Muscle of arm (tissue), 14 donors: ENCODE measurements at places on chromosomes 13 and 19. TPM values are rescaled to one million over a fixed set of nuclear protein-coding genes. Genes with fewer than 3 reads are reported as not detected.

DNA sequence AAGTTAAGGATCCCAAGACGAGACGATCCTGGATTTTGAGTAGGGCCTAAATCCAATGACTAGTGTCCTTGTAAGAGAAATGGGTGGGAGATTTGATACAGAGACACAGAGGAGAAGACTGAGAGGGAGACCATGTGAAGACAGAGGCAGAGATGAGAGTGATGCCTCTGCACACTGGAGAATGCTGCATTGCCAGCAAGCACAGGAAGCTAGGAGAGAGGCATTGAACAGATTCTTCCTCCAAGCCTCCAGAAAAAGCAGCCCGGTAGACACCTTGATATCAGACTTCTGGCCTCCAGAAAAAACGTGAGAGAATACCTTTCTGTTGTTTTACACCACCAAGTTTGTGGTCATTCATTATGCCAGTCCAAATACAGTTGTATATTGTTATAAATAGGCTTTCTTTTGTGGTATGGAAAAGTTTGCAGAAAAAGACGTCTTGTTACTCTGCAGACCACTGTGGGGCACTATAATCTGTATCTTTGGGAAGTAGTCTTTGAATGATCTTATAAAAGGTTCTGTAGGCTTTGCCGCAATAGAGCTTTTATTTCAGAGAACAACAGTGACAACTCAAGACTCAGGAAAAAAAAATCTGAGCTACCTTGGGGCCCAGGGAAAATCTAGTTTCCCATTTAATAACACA is 17.9 kb upstream of the RFC3 start:
- DNase-seq, result peak; percentile 23

DNA sequence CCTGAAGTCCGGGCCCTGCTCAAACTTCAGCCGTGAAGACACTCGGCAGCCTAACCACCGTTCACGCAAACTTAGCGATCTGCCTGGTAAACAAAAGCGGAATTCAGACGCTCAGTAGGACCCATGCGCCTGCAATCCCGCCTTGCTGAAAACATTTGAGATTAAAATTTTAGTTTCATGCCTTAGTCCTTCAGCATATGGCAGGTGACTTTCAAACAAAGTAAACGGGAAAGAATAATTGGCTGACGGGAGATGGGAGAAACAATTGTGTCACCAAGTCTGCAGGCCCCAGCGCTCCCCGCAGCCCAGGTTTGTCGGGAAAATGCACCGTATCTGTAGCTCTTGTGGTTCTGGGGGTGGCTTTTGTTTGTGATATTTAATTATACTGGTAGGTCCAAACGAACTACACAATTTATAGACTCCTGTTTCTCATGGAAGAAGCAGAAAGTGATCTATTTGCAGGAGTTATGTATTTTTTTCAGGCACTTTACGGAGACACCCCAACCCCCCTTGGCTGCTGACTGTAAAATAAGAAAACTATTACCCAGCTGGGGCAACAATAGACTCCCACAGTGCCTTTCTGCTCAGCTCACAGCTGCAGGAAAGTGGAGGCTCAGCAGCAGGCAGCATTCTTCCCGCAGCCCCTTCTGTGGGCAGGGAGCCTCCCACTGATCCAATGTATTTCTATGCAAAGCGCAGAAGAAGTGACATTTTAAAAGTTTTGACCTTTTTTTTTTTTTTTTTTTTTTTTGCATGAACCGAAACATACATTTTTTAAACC is 94.8 kb downstream of the SOX1 start:
- DNase-seq, result no peak

GPC5 gene
- polyA plus RNA-seq, result 0.36 TPM

DNA sequence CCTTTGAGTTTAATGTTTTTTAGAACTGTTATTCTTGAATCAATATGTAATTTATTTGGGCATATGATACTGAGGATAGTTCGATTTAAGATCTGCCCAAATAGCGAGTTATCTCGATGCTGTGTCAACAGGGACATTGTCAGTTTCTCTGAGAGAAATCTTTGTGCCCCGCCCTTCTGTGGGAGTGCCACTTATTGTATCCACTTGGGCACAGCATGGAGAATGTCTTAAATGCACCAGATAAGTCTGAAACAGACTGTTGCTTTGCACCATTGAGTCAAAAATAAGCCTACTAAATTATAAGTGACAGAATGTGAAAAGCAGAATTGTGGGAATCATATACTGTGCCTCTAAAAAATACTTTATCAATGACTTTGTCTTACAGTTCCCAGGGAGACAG is 45.6 kb downstream of the RNASEH2B start:
- DNase-seq, result no peak

DNA sequence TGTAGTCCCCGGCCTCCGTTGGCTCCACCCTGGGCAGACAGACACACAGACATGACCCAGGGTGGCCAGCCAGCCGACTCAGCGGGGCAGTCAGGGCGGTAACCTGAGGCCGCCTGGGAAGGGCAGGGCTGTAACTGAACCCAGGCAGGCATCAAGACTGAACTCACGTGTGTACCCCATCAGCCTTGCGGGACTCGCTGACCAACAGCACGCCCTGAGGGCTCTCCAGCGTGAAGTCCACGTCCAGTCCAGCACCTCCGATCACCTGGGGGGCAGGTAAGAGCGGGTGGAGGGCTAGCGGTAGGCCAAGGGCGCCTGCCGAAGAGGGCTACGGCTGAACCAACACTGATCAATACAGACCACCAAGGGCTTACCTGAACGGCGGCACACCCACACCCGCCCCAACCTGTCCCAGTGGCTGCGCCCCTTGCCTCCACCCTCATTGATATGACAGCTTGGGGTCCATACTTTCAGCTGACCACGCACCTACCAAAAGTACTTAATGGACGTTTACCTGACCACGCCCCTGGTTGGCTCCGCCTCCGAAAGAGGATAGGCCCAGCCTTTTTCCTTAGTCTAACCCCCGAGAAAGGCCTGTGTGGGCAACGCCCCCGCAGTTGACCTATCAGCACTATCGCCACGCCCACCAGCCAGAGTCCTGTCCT is 791 bp downstream of the TMED1 start:
- no peak for DNase-seq

TUBB4A gene
- polyA plus RNA-seq, result 0.81 TPM

- no peak for DNase-seq
These were observed 25.5 kb downstream of the DCLK1 start for GRCh38 chr13:36105726-36106125.

DNA sequence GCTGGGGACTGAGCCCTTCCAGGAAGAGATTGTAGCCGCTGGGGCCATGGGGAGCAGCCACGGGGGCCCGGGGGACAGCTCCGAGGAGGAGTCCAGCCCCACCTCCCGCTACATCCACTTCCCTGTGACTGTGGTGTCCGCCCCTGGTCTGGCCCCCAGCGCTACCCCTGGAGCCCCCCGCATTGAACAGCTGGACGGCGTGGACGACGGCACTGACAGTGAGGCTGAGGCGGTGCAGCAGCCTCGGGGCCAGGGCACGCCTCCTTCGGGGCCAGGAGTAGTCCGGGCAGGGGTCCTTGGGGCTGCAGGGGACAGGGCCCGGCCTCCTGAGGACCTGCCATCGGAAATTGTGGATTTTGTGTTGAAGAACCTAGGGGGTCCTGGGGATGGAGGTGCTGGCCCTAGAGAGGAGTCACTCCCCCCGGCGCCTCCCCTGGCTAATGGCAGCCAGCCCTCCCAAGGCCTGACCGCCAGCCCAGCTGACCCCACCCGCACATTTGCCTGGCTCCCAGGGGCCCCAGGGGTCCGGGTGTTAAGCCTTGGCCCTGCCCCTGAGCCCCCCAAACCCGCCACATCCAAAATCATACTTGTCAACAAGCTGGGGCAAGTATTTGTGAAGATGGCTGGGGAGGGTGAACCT is 9.6 kb downstream of the IGFLR1 start:
- no peak for DNase-seq

GRCh38 chr13:95155504-95155903 is 145.7 kb downstream of the ABCC4 start:
- no peak for DNase-seq

PTH2 gene
- polyA plus RNA-seq, result not detected

DNA sequence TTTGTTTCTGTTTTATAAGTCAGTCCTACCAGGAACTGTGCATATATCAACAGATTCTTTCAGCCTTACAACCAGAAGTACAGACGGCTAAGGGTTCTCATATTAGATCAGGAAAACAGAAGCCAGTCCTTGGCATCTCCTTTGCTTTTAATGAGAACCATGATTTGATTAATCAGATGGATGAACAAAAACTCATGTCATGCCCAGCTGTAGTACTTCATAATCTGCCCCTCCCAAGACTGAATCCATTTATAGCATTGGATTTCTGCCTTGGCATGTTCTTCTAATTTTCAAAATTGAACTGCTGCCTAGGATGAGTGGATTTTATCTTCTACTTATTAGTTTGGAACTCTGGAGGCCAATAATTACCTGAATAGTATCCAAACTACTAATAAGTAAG is 617.2 kb downstream of the SLITRK5 start:
- DNase-seq, result peak; percentile 2

DNA sequence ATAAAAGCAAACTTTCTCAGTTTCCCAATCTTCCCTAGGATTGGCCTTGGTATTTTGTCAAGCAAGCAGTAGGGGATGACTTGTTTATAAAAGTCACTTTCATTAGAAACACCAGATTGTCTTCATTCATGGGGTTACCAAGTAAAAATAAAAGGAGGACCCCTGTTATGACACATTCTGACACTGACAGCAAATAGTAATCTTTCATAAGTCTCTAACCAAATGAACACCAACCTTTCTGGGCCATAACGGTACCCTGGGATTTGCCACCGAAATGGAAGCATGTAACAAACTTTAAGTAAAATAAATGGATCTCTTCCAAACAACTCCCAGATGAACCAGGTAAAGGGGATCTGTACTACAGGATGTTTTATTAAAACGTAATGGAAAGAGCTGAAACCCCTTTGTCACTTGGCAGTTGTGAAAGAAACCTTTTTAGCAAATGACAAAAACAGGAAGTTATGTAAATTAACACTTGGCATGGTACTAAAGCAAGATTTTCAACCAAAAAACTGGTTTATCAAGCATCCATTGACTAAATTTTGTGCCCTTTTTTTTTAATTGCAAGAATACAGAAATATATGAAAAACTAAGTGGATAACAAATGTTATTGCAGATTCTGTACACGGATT is 335.6 kb downstream of the RBM26 start:
- DNase-seq, result no peak

SPTBN4 gene
- polyA plus RNA-seq, result 0.31 TPM

DNA sequence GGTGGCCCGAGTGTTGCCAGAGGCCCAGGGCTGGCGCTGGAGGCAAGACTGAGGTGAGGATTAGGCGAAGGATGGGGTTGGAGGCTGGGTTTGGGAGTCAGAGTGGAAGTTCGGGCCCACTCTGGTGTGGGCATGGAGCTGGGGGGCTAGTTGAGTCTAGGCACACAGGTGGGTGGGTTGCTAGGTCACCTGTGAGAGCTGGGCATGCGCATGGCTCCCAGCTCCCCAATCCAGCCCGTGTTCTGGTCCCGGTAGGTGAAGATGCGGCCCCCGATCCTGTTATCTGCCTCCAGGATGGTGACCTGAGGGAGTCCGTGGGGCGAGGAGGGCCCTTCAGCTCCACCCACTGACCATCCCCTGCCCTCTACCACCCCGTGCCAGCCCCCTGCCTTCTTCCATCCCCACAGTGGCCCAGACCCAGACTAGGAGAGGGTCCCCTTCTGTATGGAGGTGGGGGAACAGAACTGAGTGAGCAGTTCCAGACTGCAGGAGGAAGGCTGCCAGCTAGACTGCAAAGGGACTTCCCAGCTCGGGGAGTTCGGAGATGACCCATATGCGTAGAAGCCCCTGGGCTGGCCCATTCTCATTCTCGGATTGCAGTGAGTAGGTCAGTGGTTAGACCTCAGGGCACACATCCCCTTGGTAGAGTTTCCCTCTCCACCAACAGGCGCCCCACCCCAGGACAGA is 1.7 kb downstream of the IL4I1 start:
- no peak for DNase-seq

DNA sequence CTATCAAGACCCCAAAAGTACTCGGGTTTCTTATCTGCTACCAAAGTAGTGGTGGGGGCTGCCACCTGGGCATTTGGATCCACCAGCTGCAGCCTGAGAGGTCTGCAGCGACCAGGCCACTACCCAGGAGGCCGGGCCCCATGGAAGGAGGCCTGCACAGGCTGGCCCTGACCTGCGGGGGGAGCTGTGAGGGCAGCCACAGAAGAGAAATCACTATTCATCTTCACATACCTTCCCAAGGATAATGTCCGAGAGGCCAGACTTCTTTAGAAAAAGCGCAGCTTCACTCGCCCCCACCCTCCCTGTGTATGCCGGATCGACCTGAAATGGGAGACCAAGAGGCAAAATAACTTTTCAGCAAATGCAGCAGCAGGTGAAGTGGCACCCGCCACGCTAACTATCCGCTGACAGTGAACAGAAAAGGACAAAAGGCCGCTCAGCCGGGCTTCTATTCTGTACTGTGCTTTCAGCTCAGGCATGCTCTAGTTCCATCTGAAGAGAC is 30.1 kb downstream of the EPS15L1 start:
- DNase-seq, result no peak

- DNase-seq, result no peak
These were observed 4.3 kb downstream of the ZSCAN1 start for GRCh38 chr19:58037927-58038687.

GRCh38 chr19:383922-384798 is 24.8 kb downstream of the C2CD4C start:
- DNase-seq, result no peak

OR7C1 gene
- polyA plus RNA-seq, result 0.20 TPM

CGB5 gene
- polyA plus RNA-seq, result not detected

GRCh38 chr19:46482631-46483030 is 11.3 kb upstream of the PNMA8A start:
- no peak for DNase-seq

GRCh38 chr19:41869374-41869955 is 7.6 kb upstream of the CD79A start:
- DNase-seq, result no peak

DNA sequence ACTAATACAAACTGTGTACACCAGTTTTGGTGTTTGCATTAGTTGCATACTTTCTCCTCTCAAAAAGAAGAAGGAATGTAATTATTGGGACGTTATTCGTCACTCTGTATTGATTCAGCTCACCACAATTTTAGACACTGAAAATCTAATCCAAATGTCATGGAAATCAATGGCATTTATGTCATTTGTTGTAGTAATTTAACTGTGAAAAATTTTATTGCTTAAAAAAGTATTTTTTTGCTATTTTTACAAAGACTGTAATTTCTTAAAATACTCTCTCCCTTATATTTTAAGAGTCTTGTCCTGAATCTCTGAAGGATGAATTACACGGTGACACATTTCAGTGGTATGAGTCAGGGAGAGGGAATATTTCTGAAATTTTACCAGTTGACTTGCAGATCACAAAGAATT is 2117.6 kb downstream of the PCDH9 start:
- no peak for DNase-seq

- no peak for DNase-seq
These were observed 49.9 kb downstream of the ZNF787 start for GRCh38 chr19:56071151-56071550.

- DNase-seq, result no peak
These were observed 32.5 kb downstream of the DLEU7 start for GRCh38 chr13:50810998-50811397.

- DNase-seq, result no peak
These were observed 55.4 kb upstream of the ADGRE5 start for GRCh38 chr19:14325863-14326262.

GRCh38 chr13:42485272-42485671 is 88.7 kb upstream of the TNFSF11 start:
- DNase-seq, result no peak

TEKTIP1 gene
- polyA plus RNA-seq, result 3.4 TPM

MAST1 gene
- 0.16 TPM for polyA plus RNA-seq

- DNase-seq, result no peak
These were observed 175.1 kb downstream of the ITGBL1 start for GRCh38 chr13:101627556-101627943.
